ENCODE measurements at places on chromosomes 13 and 19.

DNA sequence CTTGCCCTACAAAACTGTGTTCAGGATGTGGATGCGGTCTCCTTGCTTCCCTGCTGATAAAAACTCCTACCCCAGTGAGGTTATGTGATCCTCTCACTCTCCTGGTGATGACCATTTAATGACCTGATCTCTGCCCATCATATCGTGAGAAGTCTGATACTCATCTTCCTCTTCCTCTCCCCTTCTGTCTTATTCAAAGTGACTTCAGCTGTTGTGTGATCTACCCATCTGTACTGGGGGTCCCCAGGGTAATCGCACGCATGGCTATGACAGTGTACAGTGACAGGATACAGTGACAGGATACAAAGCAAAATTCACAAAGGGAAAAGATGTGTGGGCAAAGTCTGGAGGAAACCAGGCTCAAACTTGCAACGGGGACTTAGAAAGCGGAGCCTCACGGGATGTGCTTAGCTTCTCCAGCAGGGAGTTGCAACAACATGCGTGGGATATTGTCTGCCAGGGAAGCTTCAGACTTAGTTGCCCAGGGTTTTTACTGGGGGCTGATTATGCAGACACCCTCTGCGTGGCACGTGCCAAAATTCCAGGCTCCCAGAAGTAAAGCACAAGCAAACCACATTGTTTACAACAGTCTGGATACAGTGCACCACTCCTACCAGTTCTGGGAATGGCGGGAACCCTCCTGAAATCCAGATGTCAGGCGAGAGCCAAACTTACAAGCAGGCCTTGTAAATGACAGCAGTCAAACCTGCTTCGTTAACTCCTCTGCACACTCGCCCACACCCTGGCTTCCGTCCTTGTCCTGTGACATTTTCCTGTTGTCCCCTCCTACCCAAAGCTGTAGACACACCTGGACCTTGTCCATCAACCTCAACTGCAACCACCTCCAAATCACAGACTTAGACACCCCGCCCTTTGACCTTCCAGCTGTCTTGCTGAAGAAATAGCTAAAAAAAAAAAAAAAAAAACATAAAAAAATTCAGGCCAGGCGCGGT is 18.0 kb upstream of the GARRE1 start:
- DNase-seq = no peak

DNA sequence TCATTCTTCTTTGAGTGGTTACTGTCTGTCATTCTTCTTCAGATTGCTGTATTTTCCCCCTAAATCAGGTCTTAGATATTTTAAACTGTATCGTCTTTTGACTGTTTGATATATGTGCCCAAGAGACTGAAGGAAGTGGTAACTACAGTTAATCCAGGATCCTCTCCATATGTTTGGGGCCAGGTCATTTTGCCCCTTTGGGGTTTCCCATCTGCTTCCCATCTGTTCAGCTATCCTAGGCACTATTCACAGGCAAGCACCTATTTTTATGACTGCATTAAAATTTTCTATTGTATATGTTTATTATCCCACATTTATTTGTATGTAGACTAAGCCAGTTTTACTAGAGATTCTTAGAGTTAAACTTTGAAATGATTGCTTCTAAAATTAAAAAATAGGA is 244.2 kb downstream of the PCCA start:
- no peak for DNase-seq

- DNase-seq = no peak
Measured at GRCh38 chr19:35040826-35041547, 534 bp upstream of the HPN start.

DNA sequence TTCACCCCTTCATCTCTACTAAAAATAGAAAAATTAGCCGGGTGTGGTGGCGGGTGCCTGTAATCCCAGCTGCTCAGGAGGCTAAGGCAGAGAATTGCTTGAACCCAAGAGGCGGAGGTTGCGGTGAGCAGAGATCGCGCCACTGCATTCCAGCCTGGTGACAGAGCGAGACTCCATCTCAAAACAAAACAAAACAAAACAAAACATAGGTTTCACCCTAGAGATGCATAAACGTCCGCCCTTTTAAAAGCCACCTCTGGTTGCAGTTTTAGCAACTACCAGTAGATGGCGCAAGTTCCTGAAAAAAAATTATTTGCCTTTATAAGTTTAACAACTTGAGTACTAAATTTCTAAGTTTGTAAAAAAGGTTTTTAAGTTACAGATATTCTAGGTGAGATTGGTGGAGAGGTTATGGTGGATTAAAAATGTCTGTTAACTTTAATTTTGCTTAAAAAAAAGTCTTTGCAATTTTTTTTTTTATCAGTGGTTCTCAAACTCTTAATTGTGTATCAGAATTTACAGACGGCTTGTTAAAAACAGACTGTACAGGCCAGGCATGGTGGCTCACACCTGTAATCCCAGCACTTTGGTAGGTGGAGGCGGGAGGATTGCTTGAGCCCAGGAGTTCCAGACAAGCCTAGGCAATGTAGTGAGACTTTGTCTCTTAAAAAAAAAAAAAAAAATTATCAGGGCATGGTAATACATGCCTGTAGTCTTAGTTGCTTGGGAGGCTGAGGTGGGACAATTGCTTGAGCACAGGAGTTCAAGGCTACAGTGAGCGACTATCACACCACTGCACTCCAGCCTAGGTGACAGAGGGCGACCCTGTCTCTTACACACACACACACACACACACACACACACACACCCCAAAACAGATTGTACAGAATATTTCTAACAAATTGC is 42.1 kb downstream of the NAA16 start:
- peak; percentile 42 for DNase-seq

GRCh38 chr13:32802159-32802558 is 214.1 kb upstream of the KL start:
- no peak for DNase-seq

DNA sequence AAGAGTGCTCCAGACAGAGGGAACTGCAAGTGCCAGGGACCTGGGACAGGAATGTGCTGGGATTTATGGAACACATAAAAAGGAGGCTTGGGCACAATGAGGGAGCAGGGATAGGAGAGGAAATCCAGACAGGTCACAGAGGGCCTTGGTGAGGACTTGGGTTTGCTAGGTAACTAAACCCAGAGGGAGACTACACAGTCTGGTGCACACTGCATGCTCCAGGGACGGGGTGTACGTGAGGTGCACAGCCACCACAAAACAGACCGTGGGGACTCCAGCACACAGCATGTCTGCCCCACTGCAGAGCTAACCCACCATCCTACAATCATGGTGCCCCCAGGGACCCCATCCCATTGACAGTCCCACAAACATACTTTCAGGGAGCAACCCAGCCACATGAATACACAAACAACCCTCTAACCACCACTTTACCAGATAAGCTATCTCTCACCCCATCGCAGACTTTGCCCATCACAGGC is 5.5 kb upstream of the ZFP36 start:
- no peak for DNase-seq

DNA sequence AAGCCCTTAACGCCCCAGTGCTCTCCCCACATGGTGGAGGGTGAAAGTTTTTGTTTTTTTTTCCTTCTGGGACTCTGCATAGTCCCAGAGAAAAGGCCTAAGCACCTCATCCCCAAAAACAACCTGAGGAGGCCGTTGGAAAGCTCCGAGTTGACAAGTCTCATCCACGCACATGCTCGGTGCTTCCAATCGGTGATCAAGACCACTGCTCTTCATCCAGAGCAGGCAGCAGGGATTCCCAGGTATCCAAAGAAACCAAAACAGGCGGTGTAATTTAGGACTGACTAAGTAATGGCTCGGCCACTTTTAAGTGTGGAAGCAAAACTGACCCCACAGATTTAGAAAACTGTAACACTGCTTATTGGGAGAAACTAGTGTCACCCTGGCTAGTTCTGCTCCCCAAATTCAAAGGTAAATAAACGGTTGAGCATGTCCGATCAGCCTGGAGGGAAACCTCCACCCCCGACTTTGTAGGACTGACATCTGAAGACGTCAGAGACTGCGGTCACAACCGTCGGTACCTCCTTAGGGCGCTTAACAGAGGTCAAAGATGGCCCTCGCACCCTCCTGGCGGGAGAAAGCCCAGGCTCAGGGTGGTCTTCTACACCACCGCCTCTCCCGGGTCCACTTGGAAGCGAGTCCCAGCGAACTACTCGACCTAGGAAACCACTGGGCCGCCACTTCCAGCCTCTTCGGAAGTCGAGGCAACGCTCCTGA is 997 bp upstream of the ZNF446 start:
- no peak for DNase-seq

GRCh38 chr19:33063753-33064457 is 783 bp downstream of the RHPN2 start:
- peak; percentile 60 for DNase-seq

- no peak for DNase-seq
Measured at GRCh38 chr13:39955560-39955959, 300.1 kb downstream of the COG6 start.

DNA sequence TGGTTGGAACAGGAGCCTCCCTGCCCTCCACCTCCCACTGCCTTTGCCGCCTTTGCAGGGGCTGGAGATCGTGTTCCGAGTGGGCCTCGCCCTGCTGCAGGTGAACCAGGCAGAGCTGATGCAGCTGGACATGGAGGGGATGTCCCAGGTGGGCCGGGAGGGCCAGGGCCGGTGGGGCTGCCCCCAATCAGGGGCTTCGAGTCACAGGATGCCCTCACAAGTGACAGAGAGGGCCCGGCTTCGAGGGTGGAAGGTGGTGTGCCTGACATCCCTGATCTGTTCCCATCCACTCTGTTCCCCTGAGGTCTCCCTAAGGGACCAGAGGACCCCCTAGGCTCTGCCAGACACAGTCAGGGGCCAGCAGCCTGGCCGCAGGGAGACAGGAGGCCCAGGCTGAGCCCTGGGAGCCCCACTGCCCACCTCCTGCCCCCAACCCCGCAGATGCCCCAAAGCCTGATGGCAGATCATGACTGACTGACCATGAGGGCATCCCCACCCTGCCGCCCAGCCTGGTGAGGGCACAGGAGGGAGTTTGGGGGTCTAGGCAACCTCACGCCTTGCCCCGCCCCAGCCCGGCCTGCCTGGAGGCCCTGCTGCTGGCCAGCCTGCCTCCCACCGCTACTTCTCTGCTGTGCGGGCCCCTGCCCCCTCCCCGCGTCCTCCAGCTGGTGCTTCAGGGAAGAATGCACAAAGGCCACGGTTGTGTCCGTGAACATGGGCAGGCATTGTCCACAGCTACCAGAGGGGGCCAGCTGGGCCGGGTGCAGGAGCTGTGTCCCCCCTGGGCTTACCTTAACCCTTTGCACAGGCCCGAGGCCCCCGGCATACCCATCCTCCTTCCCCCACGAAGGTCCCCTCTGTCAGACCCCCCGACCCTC is 21.8 kb downstream of the EVI5L start:
- DNase-seq = no peak

DNA sequence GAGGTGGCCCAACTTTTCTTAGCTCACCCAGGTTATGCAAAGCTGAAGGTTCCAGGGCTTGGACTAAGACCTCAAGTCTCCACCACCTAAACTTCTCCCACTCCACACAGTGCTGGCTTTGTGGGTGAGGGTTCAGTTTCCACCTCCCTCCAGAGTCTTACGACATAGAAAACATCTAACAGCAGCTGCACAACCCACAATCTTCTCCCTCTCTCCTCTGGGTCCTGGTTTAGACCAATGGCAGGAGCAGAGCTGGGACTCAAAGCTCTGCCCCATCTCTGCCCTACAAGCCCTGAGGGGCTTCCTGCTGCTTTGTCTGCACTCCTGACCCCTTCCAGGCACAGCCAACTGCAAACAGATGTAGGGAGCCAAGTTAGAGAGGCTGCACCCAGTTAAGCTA is 16.0 kb downstream of the IRGC start:
- DNase-seq = no peak

GRCh38 chr19:12695514-12695913 is 917 bp downstream of the FBXW9 start:
- DNase-seq = no peak

DNA sequence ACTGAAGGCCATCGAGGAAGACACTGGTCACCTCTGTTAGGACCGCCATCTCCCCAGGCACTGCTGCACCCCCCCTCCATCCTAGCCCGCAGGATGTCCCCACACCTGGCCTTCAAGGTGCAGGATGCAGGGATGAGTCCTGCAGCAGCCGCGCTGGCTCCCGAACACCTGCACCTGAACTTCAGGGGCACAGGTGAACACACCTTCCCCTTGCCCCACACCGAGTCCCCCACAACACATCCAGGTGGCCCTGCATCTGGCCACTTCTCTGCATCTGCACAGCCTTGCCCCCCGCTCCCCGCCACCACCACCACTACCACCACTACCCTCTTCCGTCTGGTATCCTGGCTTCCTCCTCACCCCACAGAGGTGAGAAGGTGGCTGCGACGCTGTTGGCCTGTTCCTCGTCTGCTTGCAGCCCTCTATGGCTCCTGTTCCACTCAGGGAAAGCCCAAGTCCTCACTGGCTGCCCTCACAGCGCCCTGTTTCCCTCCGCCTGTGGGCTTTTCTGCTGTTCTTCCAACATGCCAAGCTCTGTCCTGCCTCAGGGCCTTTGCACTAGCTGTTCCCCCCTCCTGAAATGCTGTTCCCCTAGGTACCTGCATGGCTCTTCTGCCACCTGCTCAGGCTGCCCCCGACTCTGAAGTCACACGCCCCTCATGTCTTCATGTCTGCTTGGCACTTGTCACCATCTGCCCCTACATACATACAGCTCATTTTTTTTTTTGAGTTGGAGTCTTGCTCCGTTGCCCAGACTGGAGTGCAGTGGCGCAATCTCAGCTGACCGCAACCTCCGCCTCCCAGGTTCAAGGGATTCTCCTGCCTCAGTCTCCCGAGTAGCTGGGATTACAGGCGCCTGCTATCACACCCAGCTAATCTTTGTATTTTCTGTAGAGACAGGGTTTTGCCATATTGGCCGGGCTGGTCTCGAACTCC is 1.4 kb upstream of the CERS1 start:
- DNase-seq = no peak

GRCh38 chr19:45296355-45296754 is 26.3 kb downstream of the CKM start:
- DNase-seq = no peak

- no peak for DNase-seq
Measured at GRCh38 chr19:34432797-34433196, 4.6 kb downstream of the UBA2 start.

GRCh38 chr13:103663996-103664395 is 597.8 kb upstream of the SLC10A2 start:
- DNase-seq = no peak

GRCh38 chr13:59364641-59365085 is 799.1 kb downstream of the DIAPH3 start:
- no peak for DNase-seq

DNA sequence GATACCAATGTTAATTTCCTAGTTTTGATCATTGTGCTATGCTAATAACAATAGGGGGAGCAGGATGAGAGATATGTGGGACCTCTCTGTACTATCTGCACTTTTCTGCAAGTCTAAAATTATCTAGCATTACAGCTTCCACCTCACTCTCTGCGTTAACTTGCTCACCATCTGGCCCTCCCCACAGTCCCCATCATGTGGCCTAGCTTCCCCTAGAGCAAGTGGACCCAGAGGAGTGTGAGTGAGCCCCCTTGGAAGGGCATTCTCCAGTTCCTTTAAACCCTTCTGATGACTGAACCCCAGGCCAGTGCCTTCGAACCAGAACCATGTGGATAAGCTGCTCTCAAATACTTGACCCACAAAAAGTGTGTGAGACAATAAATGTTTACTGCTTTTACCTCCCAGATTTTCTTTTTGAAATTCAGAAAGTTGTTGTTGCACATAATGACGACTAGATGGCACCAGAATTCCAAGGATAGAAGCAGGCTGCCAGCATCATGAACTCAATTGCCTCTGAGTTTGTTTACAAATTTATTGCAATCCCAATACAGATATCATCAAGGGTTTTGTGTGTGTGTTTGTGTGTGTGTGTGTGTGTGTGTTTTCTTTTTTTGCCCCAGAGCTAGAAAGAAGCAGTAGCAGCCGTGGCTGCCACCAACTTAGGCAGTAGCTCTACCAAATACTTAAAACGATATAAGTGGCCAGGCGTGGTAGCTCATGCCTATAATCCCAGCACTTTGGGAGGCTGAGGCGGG is 49.0 kb upstream of the ZNF780A start:
- DNase-seq = peak; percentile 10

Measured in NCI-H1417 (cell line).